Effector memory CD8-positive, alpha-beta T cell (primary cell): ENCODE measurements at places on chromosomes 12 and 14.

DNA sequence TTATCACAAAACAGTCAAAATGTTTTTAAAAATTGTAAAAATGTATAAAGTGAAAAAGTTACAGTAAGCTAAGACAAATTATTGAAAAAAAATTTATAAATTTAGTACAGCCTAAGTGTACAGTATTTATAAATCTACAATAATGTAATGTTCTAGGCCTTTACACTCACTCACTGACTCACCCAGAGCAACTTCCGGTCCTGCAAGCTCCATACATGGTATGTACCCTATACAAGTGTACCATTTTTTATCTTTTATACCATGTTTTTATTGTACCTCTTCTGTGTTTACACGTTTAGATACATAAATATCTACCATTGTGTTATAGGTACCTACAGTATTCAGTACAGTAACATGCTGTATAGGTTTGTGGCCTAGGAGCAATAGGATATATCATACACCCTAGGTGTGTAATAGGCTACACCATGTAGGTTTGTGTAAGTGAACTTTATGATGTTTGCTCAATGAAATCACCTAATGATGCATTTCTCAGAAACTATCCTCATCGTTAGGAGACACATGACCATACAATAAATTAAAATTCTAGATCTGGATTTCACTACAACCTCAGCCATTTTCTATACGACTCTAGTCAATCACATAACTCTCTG is 66.8 kb downstream of the TXNDC16 start:
- DNase-seq: no peak

DNA sequence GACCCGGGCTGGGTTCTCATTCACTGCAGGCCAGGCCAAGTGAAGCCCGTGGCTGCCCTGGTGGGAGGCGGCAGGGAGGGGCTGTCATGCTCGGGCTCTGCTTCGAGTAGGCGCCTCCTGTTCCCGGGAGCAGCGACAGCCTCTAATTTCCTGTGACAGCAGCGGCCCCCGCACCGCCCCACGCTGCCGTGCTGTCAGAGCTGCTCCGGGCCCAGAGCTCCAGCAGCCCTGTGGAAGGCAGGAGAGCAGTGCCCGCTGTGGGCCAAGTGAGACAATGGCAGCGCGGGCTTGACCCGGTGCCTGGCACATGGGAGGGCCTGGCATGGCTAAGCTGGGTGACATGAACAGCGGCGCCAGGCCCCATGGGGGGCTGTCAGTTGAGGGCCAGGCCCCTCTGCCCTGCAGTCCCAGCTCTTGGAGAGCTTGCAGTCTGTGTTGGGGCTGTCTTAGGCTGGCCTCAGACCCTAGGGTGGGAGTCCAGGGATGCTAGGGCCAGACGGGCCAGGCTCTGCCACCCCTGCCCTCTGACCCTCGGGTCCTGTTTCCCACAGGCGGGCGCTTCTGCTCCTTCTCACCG is 5.1 kb downstream of the TRMT61A start:
- no peak for DNase-seq

GRCh38 chr12:72390146-72390545 is 118.0 kb downstream of the TRHDE start:
- no peak for DNase-seq

- no peak for DNase-seq
These were observed 8.7 kb downstream of the DNAI7 start for GRCh38 chr12:25186038-25186787.

DNA sequence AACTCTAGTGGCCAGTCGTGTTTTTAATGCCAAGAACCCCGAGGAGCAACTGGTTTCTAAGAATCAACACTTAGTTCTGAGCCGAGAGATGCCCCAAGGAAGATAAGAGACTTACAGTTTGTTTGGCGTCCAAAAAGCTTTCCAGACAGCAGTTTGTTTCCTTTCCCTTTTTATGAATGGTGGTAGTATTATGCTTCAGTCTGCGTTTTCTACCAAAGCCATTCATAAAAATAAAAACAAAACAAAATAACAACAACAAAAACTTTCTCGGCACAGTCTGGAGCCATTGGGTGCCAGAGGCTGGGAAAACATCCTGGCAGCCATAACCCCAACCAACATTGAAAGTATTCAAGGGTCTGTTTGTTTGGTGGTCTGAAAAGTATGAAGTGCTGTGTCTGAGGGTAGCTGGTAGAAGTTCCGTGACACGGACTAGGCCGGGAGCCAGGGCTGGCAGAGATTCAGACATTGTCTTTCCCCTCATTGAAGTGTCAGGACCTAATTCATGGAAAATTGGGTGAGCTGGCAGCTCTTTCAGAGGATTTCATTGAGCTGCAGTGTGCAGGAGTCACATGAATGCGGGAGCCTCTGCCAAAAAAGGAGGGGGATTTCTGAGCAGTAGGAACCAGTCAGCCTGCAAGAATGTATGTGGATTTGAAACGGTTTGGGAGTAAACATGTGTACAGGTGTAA is 124.2 kb downstream of the HMGA2 start:
- DNase-seq: no peak

DNA sequence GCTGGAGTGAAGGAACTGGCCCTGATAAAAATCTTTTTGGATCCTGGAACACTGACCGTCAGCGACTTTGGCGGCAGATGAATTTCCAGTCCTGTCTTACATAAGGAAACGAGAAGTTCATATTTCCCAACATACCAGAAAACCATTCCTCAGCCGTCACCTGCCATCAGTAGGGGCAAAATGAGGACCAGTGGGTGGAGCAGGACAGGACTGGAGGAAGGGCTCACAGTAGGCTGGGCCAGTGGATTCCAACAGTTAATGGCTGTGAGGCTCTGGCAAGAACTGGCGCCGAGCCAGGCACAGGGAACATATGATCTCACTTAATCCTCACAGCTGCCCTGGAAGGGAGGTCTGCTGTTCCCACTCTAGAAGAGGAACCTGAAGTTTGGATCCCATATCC is 67.2 kb upstream of the FAM181A start:
- no peak for DNase-seq

GRCh38 chr12:113065126-113066007 is 8.8 kb downstream of the DTX1 start:
- DNase-seq: no peak

DNA sequence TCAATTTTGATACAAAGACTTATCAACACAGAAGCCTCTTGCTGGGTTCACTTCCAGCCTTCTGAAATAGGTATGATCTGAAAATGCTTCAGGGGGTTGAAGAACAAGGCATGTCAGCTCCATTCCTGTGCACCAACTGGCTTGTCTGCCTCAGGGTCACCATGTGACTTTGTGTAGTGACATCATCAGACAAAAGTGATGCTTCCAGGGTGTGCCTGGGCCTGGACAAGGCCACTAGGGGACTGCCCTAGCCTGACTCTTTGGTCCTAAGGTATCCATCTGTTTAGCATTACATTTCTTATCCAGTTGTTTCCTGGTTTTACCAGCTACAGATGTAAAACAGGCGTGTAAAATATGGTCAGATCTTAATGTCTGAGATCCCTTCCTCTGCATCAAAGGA is 155.6 kb downstream of the CAND1 start:
- no peak for DNase-seq

DNA sequence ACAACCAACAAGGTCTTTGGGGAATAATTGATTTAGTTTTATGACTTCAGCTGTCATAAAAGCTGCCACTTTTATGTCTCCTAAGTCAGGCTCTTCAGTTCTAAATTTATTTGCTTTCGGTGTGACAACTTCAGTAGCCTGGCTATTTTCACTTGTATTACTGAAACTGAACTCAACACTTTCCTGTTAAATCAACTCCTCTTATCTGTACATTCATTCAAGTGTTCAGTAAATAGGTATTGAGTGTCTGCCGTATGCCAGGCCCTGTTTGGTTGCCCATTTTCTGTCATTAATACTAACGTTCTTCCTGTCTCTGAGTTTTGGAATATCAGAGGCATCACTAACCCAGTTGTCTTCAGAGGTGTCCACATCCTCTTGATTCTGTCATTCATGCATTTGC is 7.5 kb downstream of the UTP20 start:
- no peak for DNase-seq

- DNase-seq: no peak
These were observed 223.5 kb upstream of the CAND1 start for GRCh38 chr12:67045650-67046049.

DNA sequence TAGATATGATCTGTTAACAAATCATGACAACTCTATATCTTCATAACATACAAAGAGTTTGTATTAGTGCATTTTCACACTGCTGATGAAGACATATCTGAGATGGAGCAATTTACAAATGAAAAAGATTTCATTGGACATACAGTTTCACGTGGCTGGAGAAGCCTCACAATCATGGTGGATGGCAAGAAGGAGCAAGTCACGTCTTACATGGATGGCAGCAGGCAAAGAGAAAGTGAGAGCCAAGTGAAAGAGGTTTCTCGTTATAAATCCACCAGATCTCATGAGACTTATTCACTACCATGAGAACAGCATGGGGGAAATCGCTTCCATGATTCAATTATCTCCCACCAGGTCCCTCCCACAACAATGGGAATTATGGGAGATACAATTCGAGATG is 157.6 kb downstream of the DUSP6 start:
- DNase-seq: no peak

- DNase-seq: no peak
These were observed 5.9 kb downstream of the ZFYVE21 start for GRCh38 chr14:103721334-103722120.

- no peak for DNase-seq
These were observed 476.8 kb downstream of the TRHDE start for GRCh38 chr12:72748971-72749370.

- DNase-seq: no peak
These were observed 21.0 kb downstream of the DLK1 start for GRCh38 chr14:100747736-100748135.

DNA sequence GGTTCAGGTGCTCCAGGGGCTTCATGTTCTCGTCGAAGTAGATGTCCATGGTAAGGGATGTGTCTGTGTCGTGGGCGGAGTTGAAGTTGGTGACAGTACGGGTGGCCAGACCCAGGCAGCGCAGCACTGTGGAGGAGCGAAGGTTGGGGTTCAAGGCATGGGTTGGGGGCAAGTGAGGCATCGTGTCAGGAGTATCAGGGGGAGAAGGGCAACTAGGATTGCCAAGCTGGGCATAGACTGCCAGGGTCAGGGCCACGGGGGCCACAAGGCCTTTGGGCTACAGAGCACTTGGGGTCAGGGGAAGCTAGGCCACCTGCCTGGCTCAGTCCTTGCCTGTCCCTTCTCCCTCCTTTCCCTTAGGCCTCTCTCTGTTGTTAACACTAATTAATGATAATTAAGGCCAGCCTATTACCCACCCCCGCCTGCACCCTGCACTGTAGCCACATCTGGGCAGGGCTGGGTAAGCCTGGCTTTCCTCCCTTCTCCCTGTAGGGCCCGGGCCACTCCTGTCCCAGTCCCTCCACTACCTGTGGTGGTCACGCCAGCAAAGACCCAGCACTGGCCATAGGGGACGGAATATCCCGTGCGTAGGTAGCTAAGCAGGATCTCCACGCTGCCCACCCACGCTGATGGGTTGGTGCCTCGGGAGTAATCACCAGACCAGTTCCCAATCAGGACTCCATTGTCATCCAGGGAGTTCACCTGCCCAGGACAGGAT is 4.3 kb downstream of the TGM1 start:
- DNase-seq: no peak

GRCh38 chr12:75814851-75815754 is 216.5 kb downstream of the PHLDA1 start:
- DNase-seq: peak; percentile 10

GRCh38 chr14:90115780-90116179 is 54.0 kb downstream of the KCNK13 start:
- no peak for DNase-seq

DNA sequence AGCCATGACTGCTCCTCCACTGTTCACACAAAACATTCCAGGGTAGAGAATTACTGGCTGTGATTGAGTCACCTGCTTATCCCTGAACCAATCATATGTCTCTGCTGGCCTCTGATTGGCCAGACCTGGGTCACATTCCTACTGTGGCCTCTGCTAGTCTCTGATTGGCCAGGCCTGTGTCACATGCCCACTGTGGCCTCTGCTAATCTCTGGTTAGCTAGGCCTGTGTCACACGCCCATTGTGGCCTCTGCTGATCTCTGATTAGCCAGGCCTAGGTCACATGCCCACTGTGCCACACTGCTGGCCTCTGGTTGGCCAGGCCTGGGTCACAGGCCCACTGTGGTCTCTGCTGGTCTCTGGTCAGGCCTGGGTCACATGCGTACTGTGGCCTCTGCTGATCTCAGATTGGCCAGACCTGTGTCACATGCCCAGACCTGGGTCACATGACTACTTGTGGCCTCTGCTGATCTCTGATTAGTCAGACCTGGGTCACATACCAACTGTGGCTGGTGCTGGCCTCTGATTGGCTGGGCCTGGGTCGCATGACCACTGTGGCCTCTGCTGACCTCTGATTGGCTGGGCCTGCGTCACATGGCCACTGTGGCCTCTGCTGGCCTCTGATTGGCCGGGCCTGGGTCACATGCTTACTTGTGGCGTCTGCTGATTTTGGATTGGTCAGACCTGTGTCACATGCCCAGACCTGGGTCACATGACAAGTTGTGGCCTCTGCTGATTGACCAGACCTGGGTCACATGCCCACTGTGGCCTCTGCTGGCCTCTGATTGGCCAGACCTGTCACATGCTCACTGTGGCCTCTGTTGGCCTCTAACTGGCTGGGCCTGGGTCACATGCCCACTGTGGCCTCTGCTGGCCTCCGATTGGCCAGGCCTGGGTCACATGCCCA is 251.6 kb downstream of the SLC15A4 start:
- DNase-seq: no peak

DNA sequence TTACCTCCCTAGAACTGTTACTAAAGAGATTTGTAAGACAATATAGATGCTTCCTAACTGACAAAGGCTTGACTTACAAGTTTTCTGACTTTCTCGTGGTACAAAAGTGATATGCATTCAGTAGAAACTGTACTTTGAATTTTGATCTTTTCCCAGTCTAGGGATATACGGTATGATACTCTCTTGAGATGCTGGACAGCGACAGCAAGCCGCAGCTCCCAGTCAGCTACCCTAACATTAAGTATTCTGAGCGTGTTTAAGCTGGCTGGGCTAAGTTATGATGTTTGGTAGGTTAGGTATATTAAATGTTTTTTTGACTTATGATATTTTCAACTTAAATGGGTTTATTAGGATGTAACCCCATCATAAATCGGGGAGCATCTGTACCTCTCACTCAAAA is 55.2 kb upstream of the CDKL1 start:
- DNase-seq: no peak

- no peak for DNase-seq
These were observed 141.3 kb upstream of the FKBP4 start for GRCh38 chr12:2653461-2653965.

DNA sequence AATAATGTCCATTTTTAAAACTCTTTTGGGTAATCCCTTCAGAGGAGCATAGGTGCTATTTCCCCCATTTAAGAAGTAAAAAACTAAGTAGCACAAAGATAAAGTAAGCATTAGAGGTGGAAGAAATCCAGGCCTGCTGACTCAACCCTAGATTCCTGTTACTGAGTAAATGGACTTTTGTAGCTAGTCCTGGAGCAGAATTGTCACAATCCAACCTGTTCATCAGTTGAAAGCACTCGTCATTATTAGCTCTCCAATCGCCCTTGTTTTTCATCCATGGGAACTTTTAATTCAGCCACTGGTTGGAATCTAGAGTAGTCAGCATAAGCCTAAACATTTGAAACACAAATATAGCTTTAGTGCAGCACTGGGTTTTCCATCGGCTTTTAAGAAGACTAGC is 139.5 kb upstream of the AMIGO2 start:
- no peak for DNase-seq
